Adipose tissue (tissue), 3 donors: ENCODE measurements at places on chromosomes 3 and 15. TPM values are rescaled to one million over a fixed set of nuclear protein-coding genes. Genes with fewer than 3 reads are reported as not detected.

Gene RBPMS2
- polyA plus RNA-seq, result 2.6 TPM

Gene CRABP1
- not detected for polyA plus RNA-seq

Gene GABRG3
- not detected for polyA plus RNA-seq

Gene FYCO1
- 17.4 TPM for polyA plus RNA-seq

Gene CKMT1B
- polyA plus RNA-seq, result 2.4 TPM

Gene SLC2A2
- 0.56 TPM for polyA plus RNA-seq

Gene ANKDD1A
- 4.5 TPM for polyA plus RNA-seq

Gene GPR149
- not detected for polyA plus RNA-seq

Gene FAM174B
- polyA plus RNA-seq, result 7.8 TPM

Gene SLC6A20
- polyA plus RNA-seq, result 0.51 TPM

Gene GOLGA6L7
- polyA plus RNA-seq, result not detected

Gene QTRT2
- 4.2 TPM for polyA plus RNA-seq

Gene NDUFB5
- 145 TPM for polyA plus RNA-seq

Gene SPINT1
- polyA plus RNA-seq, result 6.2 TPM

Gene HYAL3
- polyA plus RNA-seq, result 4.0 TPM
